ENCODE measurements at places on chromosomes 2 and 18. TPM values are rescaled to one million over a fixed set of nuclear protein-coding genes. Genes with fewer than 3 reads are reported as not detected.

- H3K27me3 ChIP-seq, result no peaks in the 10 kb centered on the region
- peak overlapping the region; percentile 81 for H3K4me3 ChIP-seq
- peak; percentile 28 for DNase-seq
- peaks cover 3% of the 10 kb centered on the region for H3K4me1 ChIP-seq
- H3K36me3 ChIP-seq, result no peaks in the 10 kb centered on the region
Measured at GRCh38 chr2:85134255-85134895, 1.2 kb downstream of the TCF7L1 start.

- no peak overlapping the region for H3K4me3 ChIP-seq
- H3K27ac ChIP-seq, result peak overlapping the region; percentile 28
- H3K36me3 ChIP-seq, result no peaks in the 10 kb centered on the region
- peak; percentile 52 for DNase-seq
- peaks cover 9% of the 10 kb centered on the region for H3K4me1 ChIP-seq
- H3K27me3 ChIP-seq, result no peaks in the 10 kb centered on the region
Measured at GRCh38 chr2:29528891-29529520, 392.4 kb downstream of the ALK start.

DNA sequence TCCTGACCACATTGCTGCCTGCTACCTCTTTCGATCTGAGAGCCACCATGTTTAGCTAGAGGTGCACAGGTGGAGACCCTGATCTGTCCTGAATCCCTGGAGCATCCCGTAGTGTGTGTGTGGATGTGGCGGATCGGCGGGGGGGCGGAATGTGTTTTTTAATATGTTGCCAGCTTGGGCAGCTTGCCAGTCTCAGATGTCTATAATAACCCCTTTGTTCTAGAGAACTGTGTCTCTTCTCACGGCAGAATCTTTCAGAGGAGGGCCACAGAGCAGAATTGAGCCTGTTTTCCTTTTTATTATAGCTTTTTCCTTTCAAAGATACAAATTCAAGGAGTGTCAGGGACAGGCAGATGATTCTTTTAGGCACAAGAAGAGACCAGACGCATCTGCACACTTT lies 934.1 kb upstream of the KLHL29 start:
- DNase-seq, result no peak
- no peaks in the 10 kb centered on the region for H3K27me3 ChIP-seq
- no peaks in the 10 kb centered on the region for H3K36me3 ChIP-seq
- no peaks in the 10 kb centered on the region for H3K4me1 ChIP-seq

GRCh38 chr2:167940346-167940725 lies 307.1 kb downstream of the STK39 start:
- no peak for DNase-seq
- no peak overlapping the region for H3K4me3 ChIP-seq
- no peak overlapping the region for H3K27ac ChIP-seq
- no peaks in the 10 kb centered on the region for H3K36me3 ChIP-seq

DNA sequence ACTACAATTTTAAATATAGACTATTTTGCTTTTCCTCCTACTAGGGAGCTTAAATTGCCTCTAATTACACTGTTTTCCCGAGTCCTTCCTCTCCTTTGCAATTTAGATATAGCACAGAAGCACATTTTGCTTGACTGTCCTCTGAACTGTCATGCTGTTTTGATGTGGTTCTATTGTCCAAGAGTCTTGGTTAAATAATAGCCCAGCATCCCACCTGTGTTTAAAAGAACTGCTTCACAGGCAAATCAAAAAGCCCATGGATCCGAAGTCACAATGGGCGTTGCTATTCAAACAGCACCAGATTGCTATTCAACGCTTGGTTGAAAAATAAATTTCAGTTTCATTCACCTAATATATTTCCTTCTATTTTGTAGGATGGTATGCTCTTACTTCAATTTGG lies 22.3 kb upstream of the ACTR3 start:
- no peaks in the 10 kb centered on the region for H3K36me3 ChIP-seq
- no peak overlapping the region for H3K27ac ChIP-seq
- no peak for DNase-seq

The SLC14A1 gene
- 6.9 TPM for total RNA-seq

The DSG1 gene
- total RNA-seq, result not detected

The APOB gene
- not detected for total RNA-seq

The ADAM17 gene
- total RNA-seq, result 34.3 TPM

The GATA6 gene
- 24.1 TPM for total RNA-seq

Measured in PC-3 (cell line).